Stimulated activated effector memory CD8-positive, alpha-beta T cell treated with anti-CD3 and anti-CD28 coated beads, Interleukin-12 subunit alpha, Interleukin-12 subunit beta, amount 100 ng/mL, for 72 hours (primary cell): ENCODE measurements at places on chromosomes 12 and 14.

GRCh38 chr12:14951851-14952250 is 9.6 kb downstream of the ARHGDIB start:
- DNase-seq, result no peak

DNA sequence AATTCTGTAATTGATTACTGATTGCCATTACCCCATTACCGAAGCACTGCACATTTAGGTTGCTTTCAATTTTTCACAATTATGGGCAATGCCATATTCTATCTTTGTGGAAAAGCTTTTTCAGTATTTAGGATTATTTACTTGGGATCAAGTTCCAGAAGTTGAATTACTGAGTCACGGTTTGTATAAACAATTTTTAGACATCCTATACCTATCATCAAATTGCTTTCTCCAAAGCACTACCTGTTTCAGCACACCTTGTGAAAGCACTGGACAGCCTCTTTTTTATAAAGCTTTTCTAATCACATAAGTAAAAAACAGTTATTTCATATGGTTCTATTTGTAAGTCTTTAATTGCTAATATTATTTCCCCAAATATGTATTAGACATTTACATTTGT is 221.5 kb upstream of the CAND1 start:
- DNase-seq, result no peak

DNA sequence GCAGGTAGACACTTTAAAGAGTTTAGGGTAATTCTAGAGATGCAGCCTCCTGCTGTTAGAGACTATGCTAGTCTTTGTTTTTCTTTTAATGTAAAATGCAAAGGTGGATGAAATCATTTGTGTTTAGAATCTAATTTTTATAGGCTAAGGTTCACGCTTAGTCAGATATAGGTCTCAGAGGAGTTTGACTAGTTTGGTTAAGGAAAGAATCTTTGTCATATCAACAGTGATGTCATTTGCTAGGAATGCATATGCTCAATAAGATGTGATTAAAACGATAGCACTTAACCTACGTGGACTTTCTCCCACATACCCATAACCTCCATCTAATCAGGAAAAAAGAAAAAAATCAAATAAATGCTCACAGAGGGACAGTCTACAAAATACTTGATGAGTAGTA is 859.3 kb upstream of the ATXN7L3B start:
- DNase-seq, result no peak

GRCh38 chr12:42525444-42525843 is 64.1 kb downstream of the PRICKLE1 start:
- DNase-seq, result no peak

- no peak for DNase-seq
These were observed 29.3 kb upstream of the PNMA1 start for GRCh38 chr14:73743431-73743931.

DNA sequence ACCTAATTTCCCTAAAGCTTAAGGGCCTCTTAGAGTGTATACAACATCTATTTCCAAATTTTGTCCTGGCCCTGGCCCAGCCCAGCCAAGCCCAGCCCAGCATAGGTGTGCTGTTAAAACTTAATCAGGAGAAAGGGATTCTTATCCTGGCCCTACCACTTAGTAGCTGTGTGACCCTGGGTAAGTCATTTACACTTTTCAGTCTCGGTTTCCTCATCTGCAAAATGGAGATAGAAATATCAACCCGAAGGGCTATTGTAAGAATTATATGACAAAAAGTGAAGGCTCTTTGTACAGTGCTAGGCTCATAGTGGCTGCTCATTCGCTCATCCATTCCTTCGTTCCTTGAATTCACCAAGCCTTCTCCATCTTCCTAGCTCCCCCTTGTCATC is 442 bp downstream of the ERG28 start:
- DNase-seq, result no peak

GRCh38 chr12:92977326-92977725 is 48.2 kb upstream of the EEA1 start:
- DNase-seq, result no peak

- no peak for DNase-seq
These were observed 77.4 kb downstream of the TMTC1 start for GRCh38 chr12:29706311-29706710.
